HS-27A (cell line): ENCODE measurements at places on chromosomes 2 and 18.

DNA sequence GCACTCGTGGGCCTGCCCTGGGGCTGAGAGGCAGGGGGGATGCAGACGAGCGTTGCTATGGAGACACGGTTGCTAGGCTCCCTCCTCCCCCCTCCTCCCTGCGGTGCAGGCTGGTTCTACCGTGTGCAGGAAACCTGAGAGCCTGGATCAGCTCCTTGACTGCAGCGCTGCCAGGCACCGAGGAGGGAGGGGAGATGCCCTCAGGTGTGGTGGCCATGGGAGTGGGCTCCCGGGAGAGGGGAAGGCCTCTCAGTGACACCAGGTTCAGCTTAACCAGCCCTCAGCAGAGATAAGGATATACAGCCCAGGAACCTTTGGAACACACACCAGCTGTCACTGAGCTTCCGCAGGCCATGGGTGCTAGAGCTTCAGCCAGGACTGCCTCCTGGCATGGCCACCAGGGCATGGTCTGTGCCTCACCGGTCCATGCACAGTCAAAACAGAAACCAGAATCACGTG, 124.4 kb upstream of the PXDN start:
- DNase-seq, result no peak

DNA sequence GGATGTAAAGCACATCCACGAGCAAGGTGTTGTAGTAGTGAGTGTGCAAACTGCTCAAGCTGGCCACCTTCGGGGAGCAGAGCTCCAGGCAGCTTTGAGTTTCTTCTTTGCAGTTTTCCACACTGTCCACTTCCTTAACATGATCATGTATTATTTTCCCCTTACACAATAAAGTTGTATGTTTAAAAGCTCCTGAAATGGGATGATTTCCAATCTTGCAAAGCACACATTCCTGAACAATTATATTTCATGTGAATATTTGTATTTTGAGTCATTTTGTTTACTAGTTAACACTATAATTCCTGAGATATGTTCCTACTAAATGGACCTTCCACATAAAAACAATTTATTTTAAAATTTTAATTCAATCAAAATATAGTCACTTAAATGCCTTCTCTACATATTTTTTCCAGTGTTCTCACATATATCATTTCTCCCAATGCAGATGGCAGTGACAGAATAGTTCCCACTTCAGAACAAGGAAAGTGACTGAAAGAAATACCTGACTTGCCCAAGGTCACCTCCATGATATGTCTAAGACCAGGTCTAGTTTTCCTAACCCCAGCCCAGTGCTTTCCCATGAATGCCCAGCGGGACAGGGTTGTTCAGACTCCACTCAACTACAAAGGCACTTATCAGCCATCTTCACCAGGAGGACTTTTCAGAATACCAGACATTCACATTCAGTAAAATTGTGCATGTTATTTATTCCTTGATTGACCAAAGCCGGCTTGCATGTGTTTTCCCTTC, 5.5 kb downstream of the CYB5A start:
- DNase-seq, result no peak

DNA sequence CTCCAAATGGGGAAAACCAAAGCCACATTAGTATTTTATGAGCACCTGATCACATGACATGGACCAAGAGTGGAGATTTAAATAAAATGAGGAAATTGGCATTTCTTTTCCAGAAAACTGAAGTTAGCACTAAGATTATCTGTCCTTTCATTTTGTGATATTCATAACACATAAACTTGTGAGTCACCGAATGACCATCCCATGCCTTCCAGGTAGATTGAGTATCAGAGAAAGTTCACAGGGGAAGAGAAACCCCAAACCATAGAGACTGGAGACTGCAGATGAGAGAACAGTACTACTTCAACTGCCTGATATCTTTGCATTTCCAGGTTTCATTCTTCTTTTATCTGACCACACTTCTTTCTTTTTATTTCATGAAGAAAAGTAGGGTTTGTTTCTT, 176.3 kb upstream of the LRP1B start:
- no peak for DNase-seq

DNA sequence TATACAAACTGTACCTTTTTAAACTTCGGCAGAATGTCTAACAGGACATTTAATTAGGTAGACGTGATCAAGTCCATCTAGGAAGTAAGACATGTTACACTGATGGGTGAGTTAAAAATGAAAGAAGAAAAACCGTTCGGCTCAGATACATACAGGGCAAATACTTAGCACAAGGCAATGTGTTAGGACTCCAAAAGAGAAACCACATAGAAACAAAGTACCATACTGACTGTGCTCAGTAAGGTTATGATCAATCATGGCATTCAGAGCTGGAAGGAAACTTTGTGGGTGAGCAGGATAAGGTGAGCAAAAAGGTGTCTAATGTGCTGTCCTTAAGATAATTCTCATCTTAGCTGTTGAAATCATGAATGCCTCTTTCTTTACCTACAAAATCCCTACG, 211.9 kb downstream of the STK39 start:
- DNase-seq, result no peak

DNA sequence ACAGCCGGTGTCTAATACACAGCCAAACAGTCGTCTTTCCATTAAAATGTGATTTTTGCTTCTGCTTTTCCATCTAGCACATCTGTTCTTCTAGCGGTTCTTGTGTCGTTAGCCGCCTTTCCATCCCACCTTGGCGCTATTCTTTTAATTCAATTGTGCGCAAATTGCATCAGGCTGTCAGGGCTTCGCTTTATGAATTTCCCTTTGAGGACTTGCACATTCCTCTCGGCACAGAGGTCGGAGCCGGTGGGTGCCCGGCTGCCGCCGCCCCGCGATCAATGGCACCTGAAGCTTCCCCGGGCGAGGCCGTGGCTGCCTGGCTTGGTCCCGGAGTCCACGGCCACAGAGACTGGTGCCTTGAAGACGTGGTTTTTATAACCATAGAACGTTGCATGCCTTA, 33.9 kb upstream of the TSPYL6 start:
- DNase-seq, result no peak

DNA sequence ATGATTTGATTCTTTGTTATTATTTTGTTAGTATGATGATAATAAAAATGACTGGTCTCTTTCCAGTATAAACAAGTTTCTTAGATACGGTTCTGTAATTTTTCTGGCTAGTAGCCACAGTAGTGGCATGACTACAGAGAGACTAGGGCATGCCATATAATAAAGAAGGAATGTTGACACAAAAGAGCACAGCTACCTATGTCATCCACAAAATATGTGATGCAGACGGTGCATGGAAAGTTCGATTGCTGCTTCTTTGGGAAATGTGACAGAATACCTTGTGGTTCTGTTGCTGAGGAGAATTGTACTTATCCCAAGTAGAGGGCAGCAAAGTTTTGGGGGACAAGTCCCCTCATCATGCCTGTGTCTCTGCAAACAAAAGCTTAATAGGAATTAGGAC, 26.1 kb upstream of the SETBP1 start:
- peak; percentile 76 for DNase-seq

DNA sequence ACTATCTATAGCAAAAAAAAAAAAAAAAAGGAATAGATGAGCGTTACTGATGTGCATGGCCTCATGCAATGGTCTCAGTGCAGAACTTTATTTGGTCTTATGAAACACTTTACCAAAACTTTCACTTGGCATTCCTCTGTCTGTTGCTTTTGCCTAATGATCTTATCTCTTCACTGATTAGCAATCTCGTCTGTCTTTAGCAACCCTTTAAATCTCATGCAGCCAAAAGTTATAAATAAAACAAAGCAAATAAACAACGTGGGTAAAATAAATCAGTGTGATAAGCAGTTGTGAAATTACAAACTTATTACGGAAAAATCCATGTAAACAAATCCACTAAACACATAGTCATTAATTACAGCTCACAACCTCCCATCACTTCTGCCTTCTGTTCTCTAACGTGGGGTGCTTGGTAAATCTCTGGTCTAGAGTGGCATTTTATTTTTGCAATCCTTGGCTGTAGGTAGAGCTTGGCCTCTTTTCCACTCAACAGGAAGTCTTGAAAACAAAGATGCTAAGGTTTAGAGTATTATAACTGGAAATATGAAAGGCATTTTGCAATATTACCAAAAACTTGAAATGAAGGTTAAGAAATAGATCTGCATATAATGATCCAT, 288.0 kb downstream of the AFF3 start:
- no peak for DNase-seq

DNA sequence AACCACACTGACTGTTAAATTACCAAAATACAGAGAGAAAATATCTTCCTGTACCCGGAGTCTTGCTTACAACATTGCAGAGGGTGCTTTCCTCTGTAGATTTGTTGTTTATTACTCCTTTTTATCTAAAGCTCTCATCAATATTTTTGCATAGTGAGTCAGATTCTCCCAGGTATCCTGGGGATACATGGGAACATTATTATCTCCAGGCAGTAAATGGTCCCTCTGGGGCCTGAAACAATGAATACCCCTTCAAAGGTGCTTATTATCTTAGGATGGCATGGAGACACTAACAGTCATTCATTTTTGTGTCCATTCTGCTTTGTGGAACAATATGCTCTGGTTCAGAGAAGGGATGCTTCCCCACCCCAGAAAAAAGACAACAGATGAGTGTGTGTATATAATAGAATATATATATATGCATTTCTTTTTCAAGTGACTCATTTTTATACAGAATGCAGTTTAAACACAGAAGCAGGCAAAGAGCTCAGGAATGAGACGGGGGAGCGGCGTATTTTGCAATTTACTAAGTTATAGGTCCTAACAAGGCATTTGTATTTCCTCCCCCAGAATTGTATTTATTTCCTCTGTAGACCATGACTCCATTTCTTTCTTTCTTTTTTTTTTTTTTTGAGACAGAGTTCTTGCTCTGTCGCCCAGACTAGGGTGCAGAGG, 424.8 kb upstream of the ZEB2 start:
- no peak for DNase-seq

DNA sequence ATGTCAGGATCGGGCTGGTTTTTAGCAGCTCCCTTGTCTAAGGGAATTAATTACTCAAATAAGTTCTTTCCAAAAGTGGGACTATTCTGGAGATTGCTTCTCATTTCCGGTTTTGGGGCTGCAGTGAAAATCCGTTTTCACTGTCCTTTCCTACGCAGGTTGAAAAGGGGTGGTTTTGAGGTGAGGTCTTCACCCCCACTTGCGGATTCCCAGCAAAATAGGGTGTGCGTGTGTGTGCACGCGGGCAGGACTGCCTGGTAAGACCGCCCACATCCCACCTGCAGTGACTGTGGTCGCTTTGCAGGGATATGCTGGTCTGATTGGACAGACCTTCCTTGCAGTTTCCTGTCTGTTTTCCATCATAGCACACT, 472 bp upstream of the PLEKHM3 start:
- DNase-seq, result no peak

- no peak for DNase-seq
These were observed 364.8 kb upstream of the GALNT5 start for GRCh38 chr2:156892467-156893281.

DNA sequence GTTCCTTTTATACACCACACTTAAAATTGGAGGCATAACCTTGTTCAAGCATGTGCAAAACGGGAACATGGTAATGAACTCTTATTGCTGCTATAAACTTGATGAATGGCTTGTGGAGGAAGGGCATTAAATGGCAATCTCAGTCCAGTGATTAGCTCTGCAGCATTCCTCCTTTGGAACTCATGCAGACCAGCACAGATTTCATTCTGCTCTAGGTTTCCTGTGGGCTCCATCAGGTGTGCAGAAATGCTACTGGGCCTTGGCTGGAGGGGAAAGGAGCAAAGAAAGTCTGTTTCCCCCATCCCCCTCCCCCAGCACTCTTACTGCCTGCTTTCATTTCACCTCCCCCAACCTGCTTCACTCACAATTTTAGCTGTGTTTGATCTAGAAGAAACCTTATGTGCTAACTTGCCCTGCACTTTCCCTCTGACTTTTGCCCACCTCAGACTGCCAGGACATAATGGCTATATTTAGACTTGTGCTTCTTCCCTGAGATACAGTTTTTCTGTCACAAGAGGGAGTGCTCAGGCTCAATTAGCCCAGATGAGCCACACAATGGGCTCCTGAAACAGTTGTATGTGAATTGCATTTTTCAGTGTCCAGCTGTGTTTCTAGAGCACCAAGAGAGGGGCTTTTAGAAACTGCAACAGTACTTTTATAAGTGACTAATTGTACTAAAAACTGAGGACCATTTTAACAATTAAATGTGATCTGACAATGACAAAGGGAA, 109.8 kb downstream of the FSHR start:
- no peak for DNase-seq

DNA sequence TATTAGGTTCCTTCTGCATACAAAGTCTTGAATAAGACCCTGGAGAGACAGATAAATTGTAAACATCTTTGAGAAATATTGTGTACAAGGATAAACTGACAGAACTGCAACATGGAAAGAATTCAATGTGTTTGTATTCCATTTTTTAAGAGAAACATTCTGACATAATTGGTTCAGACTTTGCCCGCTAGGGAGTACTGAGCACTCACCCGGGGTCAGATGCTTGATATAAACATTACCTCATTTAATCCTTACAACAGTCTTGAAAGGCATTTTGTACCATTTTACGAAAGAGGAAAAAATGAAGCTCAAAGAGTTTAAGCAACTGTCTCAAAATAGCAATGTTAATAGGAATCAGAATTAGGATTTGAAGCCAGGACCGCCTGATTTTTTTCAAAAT, 416.7 kb upstream of the CRIM1 start:
- no peak for DNase-seq

- DNase-seq, result no peak
These were observed 132.8 kb upstream of the DOK6 start for GRCh38 chr18:69267895-69268294.

GRCh38 chr2:202813387-202813786, 58.2 kb downstream of the ICA1L start:
- DNase-seq, result no peak

DNA sequence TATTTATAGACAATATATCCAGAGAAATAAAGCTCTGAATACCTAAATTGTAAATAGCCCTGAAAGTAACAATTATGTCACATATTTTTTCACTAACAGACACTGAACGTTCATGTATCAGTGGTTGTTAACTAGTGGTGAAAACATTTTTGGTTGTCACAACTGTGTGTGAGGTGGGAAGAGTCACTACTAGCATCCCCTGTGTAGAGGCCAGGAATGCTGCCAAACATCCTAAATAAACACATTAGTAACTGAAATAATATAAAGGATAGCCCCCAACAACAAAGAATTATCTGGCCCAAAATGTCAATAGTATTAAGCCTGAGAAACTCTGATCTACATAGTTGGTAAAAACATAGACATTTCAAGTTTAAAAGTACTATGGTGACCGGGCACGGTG, 64.5 kb downstream of the ROCK1 start:
- DNase-seq, result no peak
